Naive B cell (primary cell): ENCODE measurements at places on chromosomes 3 and 15.
A peak's percentile ranks its signal among the peaks of the same experiment; 100 is the strongest.

- no peak for DNase-seq
Measured at GRCh38 chr3:185060655-185061054, 92.2 kb downstream of the C3orf70 start.

DNA sequence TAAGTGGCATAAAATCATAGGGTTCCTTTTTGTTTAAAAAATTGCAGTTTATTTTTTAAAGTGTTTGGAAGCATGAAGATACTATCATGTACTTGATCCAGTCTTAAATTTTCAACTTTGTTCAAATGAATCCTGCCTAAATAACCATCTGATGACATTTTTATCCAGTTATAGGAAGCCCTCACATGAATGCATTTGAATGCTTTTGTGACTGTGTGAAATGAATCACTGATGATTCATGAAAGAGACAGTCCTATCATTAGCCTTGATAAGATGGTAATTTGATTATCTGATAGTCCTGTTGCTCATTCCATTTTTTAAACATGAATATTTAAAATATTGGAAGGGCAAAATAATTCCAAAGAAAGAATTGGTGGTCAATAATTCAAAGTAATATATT is 401.9 kb upstream of the ROBO2 start:
- no peak for DNase-seq

DNA sequence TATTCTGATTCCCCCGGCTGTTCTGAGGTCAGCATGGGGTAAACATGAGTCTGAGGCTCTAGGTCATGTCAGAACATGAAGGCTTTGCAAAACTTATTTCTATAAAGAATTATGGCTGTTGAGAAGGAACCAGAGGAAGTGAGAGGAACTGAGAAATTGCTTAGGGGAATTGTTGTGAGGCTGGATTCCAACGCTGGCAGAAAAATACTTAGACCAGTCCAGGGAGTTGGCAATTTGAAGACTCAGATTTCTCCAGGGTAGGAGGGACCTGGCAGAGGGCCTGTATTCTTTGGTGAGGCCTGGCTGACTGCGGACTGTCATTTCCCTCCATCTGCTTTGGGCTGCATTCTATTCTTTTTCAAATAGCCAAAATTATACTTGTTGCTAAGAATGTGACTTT is 155.5 kb downstream of the PLD1 start:
- no peak for DNase-seq

GRCh38 chr3:178768072-178768864 is 232.0 kb downstream of the KCNMB2 start:
- DNase-seq: no peak

- no peak for DNase-seq
Measured at GRCh38 chr15:85692321-85692720, 102.4 kb downstream of the KLHL25 start.

- DNase-seq: no peak
Measured at GRCh38 chr15:70547846-70548487, 215.4 kb downstream of the UACA start.

- DNase-seq: no peak
Measured at GRCh38 chr3:129036222-129037092, 24.1 kb upstream of the GP9 start.

DNA sequence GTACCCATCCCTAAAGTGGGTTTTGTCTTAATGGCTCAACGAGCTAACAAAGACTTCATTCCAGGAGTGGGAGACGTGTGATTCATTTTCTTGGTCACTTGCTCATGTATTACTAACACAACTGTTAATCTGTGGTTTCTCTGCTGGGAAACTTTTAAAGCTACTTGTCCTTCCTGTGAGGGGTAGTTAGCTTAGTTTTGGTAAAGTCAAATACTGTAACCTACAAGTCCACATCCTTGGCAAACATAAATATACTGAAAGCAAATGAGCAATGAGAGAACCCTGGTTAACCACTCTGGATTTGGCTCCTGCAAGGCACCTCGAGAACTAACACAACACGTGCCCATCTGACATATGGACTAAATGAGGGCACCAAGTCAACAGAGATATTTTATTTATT is 19.9 kb downstream of the NOX5 start:
- no peak for DNase-seq

DNA sequence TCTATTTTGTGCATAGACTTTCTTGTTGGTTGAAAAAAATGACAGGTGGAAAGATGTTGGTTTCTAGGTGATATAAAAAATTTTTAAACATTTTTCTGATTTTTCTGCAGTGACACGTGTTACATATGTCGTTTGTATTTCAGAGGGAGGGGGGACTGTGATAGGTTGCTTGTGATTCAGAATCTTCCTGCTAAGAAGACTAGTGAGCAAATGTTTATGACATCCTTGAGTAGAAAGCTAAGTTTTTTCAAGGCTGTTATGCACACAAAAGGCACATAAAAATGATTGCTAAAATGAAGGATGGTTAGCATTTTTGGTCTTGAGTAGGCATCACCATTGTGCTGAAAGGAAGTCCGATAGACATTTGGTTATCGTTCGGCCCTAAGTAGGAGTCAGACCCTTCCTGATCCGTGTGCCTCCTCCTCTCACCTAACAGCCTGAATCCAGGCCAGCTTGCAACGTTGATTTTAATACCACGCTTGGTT is 1.5 kb downstream of the ZNF639 start:
- no peak for DNase-seq

- no peak for DNase-seq
Measured at GRCh38 chr15:20358779-20359414, 182.7 kb downstream of the GOLGA6L6 start.

- no peak for DNase-seq
Measured at GRCh38 chr3:128818186-128818787, 61.1 kb upstream of the ACAD9 start.

DNA sequence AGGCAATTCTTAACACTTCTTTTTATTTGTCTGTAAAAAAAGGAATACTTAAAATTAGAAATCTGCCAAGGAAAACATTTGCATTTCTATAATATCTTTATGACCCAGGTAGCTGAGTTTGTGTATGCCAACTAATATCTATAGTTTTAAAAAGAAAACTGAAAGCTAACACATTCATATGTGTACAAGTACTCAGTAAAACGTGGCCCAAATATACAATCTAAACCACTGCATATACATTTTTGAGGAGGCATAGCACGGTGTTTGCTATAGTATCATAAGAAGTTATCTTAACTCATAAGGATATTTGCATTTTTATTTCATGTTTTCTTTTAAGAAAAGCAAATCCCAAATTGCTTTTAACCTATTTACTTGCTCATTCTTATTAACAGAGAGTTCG is 172.7 kb downstream of the ZBTB20 start:
- DNase-seq: no peak

DNA sequence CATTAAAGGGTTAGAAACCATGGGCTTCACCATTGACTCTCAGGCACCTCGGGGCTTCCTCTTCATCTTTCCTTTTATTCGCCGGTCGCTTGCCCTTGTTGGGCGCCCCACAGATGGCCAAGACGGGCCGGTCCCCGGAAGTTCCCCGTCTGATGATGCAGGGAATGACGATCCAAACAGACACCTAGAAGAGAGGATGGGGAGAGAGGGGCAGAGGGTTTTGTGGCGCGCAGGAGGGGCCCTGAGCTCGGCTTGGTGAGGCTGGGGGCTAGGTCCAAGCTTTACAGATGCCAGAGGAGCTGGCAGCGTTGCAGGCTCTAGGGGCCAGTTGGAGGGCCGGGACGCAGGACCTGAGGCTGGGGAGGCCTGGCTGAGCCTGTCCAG is 532 bp upstream of the ESYT3 start:
- DNase-seq: no peak

- no peak for DNase-seq
Measured at GRCh38 chr3:20403986-20404740, 218.2 kb upstream of the SGO1 start.

- peak; percentile 67 for DNase-seq
Measured at GRCh38 chr3:63921741-63922482, 9.7 kb upstream of the SCAANT1 start.

DNA sequence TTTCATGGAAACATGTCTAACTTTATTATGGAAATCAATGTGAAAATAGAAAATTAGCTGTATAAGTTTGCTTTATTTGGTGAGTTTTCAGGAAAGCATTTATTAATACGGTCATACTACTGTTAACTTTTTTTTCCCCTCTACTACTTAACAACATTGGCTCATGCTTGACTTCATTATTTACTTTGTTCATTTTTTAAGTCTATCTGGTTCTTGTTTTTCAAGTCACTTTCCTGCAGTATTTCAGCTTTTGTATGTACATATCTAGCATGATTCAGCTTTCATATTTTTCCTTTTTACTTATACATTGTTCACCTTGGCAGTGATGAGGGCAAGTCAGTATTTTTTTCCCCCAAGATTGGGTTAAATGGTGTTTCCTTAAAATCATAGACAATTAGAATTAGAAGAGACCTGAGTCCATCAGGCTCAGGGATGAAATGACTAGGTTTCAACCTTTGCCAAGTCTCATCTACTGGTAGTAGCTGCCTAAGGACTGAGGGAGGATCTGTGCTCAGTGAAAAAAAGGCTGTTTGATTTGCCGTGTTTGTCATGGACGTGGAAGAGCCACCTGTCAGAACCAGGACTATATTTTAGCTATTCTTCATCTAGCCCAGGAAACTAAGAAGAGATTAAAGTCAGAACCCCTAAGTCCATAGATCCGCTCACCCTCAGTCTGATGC is 15.4 kb downstream of the TMOD3 start:
- DNase-seq: no peak

DNA sequence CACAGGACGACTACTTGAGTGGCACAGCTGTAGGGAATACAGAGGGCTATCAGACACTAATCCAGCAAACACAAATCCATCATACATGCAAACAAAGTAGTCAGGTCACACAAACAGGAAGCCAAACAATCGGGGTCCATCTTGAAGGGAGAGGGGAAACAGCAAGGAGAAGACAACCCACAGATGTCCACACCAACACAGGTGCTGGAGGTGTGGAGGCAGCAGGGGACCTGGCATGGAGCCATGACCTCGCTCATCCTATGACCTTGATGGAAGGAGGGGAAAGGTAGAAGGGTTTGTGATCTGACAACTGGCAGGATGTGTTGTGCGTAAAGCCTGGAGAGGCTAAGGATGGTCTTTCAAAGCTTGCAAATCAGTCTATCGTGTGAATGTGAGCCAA is 39.9 kb upstream of the SKOR1 start:
- DNase-seq: no peak

DNA sequence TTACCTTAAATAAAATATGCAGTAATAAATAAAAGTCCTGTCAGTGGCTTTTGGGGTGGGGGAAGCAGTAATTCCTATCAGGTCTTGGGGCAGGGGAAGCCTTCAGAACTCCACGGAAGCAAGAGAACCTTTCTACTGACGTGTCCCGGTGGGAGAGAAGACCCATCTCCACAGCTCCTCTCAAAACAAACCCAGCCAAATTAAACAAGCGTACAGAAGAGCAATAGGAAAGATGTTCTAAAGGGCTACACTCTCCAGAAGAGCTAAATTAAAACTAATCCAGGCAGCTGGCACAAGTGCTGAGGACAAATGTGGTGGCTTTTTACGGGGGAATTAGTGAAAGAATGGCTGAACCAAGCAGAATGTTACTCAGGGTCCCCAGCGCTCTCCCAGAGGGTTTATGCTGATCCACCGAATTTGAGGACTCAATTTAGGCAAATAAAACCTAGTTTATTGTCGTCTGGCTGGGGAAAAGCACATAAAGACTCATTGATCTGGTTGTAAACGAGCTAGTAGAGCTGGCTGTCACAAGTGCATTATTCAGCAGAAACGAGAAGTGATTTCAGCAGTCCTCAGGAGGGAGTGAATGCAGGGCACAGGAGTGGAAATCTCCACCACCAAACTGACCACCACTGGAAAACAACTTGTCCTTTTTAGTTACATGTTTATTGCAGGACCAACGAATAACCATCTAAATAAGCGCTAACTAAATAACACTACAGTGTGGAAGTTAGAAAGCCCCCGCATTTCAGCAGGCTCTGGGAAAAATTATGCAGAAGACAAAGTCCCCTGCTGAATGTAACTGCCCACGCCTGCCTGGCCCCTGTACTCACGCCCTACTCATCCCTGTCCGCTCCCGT is 13.5 kb downstream of the BFSP2 start:
- DNase-seq: no peak

DNA sequence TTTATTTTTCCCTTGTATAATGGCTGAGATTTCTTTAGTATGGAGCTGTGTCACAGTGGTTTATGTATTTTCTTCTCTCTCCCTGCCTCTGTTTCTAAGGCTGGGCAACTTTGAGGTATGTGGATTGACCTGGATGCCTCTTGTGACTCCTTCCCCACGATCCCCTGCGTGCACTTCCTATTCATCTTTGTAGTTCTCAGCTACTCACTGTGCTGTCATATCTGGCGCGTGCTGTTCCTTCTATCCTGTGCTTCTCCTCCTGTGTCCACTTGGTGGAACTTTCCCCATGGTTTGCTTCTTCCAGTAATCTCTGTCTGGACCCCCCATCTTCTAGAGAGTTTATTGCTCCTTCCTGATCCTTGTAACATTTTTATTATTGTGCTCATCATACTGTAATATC is 97.3 kb downstream of the AKAP13 start:
- DNase-seq: no peak

DNA sequence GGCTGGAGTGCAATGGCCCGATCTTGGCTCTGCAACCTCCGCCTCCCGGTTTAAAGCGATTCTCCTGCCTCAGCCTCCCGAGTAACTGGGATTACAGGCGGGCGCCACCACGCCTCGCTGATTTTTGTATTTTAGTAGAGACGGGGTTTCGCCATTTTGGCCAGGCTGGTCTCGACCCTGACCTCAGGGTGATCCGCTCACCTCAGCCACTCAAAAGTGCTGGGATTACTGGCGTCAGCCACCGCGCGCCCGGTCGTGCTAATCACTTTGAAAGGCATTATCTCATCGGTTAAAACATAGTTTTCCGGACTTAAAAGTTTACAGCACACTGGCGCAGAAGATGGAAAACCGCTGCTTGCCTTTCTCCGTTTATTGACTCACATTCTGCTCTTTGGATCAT is 27.6 kb upstream of the MTHFS start:
- DNase-seq: no peak

- DNase-seq: no peak
Measured at GRCh38 chr3:10568549-10568948, 63.2 kb upstream of the ATP2B2 start.

DNA sequence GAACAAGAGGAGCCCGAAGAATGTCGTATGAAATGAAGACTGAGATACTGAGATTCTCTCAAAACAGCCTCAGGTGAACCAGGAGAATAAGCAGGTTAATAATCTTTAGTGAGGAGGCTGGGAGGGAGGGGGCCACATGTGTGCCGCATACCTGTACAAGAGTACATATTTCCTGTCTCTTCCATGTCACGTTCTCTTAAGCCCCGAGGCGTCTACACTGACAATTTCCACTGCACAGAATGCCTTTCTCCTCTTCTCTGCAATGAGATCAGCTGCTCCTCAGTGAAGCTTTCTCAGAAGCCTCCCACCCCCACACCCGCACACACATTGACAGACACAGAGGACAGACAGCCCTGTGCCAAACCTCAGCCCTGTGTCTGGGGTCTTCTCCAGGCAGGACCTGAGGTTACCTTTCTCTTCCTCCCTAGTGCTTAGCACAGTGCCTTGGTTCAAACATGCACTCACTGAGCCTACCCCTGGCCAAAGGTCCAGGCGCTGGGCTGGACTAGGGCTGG is 55.4 kb downstream of the PDZRN3 start:
- no peak for DNase-seq

GRCh38 chr3:49626101-49626581 is 48.0 kb upstream of the APEH start:
- no peak for DNase-seq
